Glomerular endothelial cell (primary cell): ENCODE measurements at places on chromosomes 1 and 21. TPM values are rescaled to one million over a fixed set of nuclear protein-coding genes. Genes with fewer than 3 reads are reported as not detected.

The KCNA3 gene
- total RNA-seq = not detected in 2 replicates

DNA sequence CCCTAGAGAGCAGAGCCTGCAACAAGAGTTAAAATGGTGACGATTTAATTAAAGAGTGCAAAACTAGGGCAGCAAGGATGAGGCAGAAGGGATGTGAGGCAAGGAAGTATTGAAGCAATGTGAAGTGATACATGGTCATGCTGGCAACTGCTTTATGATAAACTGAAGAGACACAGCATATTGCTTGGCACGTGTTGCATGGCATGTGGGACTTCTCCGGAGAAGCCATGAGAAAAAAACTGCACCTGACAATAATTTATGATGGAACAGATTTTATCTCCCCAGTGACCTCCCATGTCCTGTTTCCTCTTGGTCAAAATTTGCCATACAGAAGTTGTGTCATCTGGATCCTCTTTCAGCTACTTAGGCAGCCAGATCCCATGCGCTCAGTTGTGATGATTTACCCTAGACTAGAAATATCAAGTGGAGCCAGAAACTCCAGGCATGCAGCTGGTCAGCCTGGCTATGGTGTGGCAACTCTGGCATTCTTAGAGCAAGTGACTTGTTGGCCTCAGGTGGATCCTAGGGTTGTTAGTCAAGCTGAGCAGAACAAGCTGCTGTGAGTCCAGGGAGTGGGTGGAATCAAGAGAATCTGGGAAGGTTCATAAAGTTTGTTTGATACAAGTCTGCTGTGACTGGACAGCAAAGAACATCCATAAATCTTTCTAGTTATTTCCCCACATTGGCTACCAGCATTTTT is 611.4 kb upstream of the USP24 start:
- DNase-seq = no peak

DNA sequence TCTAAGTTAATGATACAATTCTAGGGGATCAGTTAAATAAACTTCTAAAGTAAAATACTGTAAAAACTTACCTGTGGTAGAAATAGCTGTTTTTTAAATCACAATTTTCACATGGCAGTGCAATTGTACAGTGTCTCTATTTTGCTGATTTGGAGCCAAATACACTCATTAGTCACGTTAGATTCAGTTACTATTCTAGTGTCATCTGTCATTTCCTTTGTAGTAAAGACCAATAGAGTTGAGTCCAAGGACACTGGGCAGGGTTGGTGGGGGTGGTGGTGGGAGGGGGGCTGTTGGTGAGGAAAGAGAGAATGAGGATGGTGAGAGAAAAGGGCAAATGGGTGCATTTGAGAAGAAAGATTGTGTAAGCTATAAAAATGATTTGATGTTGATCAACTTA is 33.6 kb downstream of the CD55 start:
- no peak for DNase-seq

The KIF2C gene
- 4.7 and 10.3 TPM in 2 replicates for total RNA-seq

GRCh38 chr1:18890706-18891425 is 11.5 kb downstream of the ALDH4A1 start:
- no peak for DNase-seq

DNA sequence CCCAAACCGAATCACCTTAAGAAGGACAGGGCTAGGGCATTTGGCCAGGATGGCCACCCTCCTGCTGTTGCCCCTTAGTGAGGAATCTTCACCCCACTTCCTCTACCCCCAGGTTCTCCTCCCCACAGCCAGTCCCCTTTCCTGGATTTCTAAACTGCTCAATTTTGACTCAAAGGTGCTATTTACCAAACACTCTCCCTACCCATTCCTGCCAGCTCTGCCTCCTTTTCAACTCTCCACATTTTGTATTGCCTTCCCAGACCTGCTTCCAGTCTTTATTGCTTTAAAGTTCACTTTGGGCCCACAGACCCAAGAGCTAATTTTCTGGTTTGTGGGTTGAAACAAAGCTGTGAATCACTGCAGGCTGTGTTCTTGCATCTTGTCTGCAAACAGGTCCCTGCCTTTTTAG is 3.6 kb downstream of the BTG2 start:
- DNase-seq = no peak

DNA sequence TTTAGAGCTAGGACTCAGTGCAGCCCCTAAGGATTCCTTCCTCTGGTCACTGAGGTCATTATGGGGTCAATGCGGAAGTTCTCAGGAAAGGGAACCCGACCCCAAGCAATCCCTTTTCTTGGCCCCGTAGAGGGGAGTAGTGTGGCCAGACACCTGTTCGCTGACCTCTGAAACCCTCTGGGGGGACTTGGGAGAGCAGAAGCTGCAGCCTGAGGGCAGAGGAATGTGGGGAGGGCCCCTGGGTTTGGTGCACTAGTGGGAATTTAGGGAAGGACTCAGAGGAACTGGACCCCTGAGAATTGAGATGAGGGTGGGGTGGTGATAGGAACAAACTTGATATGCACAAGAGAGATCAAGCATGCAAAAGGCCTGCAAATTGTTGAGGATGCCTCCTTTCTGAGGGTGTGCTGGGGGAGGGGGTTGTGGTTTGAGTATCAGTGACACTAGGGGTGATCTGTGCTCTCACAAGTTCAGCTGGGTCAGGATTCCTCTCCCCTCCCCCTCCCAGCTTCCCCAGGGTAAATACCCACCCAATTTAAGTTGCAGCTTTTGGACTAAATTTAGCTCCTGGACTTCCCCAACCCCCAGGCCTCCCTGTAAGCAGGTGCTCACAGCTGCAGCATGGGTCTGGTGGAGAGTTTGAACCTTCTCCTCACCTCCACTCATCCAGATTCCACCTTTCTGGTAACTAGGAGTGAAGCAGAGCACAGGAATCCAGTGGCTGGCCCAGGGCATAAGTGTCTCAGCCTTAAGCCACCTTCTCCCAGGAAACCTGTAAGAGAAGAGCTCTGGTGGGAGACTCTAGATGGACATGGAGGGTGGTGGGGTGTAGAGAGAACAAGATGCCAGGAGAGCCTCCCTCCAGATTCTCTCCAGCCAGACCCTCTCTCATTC is 13.5 kb downstream of the ADAMTSL4 start:
- DNase-seq = no peak

- DNase-seq = no peak
Measured at GRCh38 chr1:89881415-89882058, 60.7 kb downstream of the LRRC8D start.

- DNase-seq = no peak
Measured at GRCh38 chr1:2835650-2836159, 34.2 kb upstream of the TTC34 start.

- no peak for DNase-seq
Measured at GRCh38 chr1:212542761-212543187, 65.8 kb upstream of the ATF3 start.

DNA sequence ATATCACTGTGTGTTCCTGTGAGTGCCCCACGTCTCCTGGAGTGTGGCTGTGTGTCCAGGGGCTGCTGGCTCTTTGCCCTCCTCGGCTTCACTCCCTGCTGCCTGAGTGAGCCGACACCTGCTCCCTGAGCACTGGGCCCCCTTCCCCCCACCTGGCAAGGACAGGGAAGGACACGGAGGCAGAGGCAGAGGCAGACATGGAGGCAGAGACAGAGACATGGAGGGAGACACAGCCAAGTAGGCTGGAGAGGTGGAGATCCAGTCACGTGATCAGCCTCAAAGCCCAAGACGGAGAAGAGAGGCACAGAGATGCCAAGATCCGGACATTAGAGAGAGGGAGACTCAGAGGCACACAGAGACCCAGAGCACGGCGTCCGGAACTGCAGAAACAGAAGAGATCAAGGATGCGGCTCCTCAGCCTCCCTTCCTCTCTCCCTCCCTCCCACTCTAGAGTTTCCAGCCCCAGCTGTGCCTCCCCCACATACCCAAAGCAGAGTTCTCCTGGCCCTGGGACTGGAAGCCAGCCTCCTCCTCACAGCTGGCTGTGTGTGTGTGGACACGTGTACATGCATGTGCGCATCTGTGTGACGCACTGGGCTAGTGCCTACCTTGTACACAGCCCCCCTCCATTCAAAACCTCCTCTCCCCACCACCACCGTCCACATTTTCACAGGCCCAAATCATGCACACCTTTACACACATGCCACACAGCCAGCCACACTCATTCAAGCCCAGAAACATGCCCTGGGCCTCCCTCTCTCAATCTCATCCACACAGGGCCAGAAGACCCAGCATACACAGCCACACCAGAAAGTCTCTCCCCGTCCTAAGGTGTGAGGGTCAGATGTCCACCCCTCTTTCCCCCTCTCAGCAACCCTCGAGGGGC is 39.1 kb upstream of the WASF2 start:
- no peak for DNase-seq

- DNase-seq = no peak
Measured at GRCh38 chr1:228827019-228827418, 91.7 kb downstream of the RHOU start.

The CELA2A gene
- not detected in 2 replicates for total RNA-seq

GRCh38 chr1:56150441-56151215 is 428.7 kb downstream of the PLPP3 start:
- no peak for DNase-seq

The CHTOP gene
- 28.3 and 43.9 TPM in 2 replicates for total RNA-seq

The LAMB3 gene
- 6.7 and 24.5 TPM in 2 replicates for total RNA-seq

DNA sequence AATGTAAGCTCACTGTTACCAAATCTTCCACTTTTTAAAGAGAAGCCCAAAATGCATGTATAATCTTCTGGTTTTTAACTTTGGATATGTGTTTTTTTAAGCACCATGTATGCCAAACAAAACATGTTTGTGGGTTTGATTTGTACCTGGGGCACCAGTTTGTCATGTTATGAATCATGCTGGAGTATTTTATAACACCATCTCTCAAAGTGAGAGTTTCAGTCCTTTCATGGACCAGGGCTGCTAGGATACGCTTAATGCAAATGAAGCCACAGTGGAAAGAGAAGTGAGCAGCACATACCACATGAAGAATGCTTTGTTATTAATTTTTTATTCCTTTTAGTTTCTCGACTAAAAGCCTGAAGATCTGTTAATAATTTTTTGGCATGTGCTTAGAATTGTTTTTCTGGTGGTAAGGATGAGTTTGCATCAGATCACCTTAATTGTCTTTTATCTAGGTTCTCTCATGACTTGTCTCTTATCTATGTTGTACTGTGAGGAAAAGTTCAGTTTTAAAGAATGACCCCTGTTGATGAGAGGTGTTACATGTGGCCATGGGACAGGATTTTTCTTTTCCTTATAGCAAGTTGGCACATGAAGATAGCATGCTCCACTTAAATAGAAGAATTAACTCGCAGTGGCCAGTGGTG is 2.0 kb upstream of the RABGAP1L start:
- no peak for DNase-seq

DNA sequence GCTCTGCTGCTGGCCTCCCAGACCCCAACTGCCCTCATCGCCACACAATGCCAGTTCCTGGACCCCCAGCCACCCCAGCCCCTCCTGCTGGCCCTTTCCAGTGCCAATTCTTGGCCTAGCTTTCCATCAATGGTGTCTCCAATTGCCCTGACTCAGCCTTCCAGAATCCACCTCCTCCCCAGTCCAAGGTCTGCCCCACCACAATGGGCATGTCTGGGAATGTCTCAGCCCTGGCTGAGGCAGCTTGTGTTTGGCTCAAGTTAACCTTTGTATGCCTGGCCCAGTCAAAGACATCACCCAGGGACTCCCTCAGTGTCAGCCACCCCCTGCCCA is 16.4 kb downstream of the ALDH4A1 start:
- DNase-seq = no peak

The LORICRIN gene
- total RNA-seq = not detected in 2 replicates

The PTGER3 gene
- 0.05 and 0.06 TPM in 2 replicates for total RNA-seq

GRCh38 chr1:244741692-244742091 is 88.8 kb downstream of the DESI2 start:
- DNase-seq = no peak

The CSMD2 gene
- 0.12 and 0.15 TPM in 2 replicates for total RNA-seq
